ENCODE measurements at places on chromosomes 7 and 10.

DNA sequence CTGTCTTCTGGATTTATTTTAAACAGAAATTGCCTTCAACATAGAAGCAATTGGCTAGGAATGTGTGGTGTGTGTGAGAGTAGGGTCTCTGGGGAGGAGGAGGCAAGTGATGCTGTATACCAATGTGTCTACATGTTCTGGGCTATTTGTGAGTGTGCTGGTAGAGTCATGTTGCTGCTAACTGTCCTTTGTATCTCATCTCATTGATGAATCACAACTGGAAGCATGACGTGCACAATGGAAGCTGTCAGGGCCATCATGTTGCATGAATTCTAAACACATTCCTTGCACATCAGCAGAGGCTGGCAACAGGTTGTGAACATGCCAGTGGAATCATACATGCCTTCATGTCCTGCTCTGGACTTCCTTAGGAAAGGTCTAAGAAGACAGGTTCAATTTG lies 199.7 kb downstream of the BMPER start:
- DNase-seq: no peak

DNA sequence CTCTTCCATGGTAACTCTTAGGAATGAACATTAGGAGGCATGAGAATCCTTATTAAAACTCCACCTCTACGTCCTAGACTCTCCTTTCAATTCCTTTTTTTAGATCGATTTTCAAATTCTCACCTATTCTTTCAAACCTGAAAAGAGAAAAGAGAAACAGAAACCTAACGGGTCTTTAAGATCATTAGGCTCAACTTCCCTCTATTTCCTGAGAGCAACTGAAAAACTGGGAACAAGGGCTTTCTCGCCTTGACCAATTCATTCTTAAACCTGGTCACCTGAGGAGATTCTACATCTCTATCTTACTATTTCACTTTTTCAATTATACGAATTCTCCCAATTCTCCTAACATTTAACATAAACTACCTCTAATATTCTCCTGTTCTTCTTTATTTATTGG lies 2.8 kb downstream of the TFEC start:
- DNase-seq: no peak

DNA sequence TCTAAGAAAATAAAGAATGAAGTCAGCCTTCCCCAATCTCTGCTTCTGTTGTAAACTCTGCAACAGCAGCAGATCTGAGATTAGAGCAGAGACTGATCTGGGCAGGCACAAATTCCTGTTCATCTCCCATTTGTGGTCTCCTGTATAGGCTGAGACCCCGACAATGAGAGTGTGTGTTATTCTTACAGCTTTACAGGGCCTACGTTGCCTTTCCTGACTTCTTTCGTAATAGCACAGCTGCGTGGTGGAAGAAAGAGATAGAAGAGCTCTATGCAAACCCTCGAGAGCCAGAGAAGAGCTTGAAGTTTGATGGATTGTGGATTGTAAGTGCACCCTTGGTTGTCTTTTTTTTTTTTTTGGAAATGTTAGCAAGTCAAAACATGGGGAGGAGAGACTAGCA lies 72.1 kb downstream of the PRSS58 start:
- no peak for DNase-seq

- no peak for DNase-seq
Measured at GRCh38 chr7:146700015-146700560, 583.5 kb downstream of the CNTNAP2 start.

DNA sequence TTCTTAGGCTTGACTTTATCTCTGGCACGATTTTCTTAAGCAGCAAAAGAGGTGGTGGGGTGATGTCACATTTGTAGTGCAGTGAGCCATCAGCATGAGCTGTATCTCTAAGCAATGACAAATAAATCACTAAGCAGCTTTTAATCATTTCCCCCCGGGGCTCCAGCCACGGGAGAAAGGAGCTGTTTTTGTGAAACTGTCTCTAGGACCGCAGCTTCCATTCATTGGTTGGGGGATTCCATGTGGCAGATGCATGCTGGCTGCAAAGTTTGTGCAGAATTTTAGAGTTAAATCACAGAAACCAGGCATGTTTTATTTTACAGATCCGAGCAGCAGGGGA lies 464 bp downstream of the KIAA1217 start:
- no peak for DNase-seq

GRCh38 chr7:135459951-135460567 lies 49.8 kb downstream of the CNOT4 start:
- no peak for DNase-seq

- no peak for DNase-seq
Measured at GRCh38 chr10:12617191-12618175, 268.1 kb downstream of the CAMK1D start.

- DNase-seq: no peak
Measured at GRCh38 chr10:86837663-86838062, 81.2 kb downstream of the BMPR1A start.

DNA sequence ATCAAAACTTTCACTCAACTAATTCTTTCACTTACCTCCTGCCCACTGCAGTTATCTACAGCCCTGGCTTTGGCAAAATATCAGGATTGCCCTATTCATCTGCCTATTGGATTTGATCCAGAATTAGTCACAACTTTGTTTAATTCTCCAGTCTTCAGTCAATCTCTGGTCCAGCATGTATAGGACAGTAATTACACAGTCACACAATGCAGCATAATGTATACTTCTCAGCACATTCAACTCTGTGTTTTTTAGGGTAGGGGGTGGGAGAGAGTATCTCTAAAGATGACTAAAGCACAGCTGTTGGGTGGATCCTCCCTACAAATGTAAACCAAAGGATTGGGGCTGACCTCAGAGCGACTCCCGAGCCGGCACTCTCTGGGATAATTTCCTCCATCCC lies 17.7 kb upstream of the NRP1 start:
- no peak for DNase-seq

GRCh38 chr7:26398427-26398755 lies 106.7 kb downstream of the SNX10 start:
- no peak for DNase-seq

All from astrocyte of the cerebellum (primary cell).